ENCODE measurements at places on chromosomes 12 and 14.

GRCh38 chr12:46553911-46554310 lies 181.3 kb upstream of the SLC38A2 start:
- DNase-seq: no peak

DNA sequence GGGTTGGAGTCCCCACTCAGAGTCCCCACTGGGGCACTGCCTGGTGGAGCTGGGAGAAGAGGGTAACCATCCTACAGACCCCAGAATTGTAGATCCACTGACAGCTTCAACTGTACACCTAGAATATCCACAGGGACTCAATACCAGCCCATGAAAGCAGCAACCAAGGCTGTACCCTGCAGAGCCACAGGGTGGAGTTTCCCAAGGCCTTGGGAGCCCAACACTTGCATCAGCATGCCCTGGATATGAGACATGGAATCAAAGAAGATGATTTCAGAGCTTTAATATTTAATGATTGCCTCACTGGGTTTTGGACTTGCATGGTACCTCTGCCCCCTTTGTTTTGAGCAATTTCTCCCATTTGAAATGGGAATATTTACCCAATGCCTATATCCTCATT lies 80.4 kb downstream of the RASSF9 start:
- DNase-seq: no peak

- DNase-seq: no peak
Measured at GRCh38 chr14:82046512-82047226, 513.0 kb upstream of the SEL1L start.

DNA sequence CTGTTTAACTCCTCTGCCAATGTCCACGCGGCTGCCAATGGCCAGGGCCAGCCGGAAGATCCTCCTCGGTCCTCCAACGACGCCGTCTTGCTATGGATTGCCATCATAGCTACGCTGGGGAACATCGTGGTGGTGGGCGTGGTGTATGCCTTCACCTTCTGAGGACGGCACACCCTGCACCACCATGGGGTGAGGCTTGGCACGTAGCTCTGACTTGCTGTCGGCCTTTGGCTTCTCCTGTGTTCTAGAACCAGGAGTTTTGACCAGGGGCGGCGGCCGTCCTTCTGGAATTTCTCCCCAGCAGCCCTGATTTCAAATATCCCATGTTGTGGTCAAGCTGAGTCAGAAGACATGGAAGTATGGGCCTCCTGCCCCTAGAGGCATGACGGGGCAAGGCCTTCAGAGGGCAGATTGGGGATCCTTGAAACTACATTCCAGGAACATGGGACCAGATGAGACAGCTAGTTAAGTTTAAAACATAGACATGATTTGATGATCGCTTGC lies 47.5 kb downstream of the C14orf132 start:
- DNase-seq: no peak

- DNase-seq: no peak
Measured at GRCh38 chr14:90674716-90675115, 141.5 kb downstream of the TTC7B start.

DNA sequence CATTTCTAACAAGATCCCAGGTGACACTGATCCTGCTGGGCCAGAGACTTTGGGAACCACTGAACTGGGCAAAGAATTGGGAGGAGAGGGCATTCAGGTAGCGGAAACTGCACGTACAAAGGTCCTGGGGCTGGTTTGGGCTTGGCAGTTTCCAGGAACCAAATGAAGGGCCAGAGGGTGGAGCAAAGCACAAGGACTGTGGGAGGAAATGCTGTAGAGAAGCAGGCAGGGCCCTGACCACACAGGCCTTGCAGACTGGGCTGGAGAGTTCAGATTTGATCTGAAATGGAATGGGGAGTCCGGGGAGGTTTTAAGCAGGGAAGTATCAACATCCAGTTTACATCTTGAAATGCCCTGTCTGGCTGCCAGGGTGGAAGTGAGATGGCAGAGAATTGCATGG lies 195.1 kb downstream of the PHETA1 start:
- DNase-seq: no peak

GRCh38 chr12:15629108-15629507 lies 160.1 kb downstream of the EPS8 start:
- no peak for DNase-seq

DNA sequence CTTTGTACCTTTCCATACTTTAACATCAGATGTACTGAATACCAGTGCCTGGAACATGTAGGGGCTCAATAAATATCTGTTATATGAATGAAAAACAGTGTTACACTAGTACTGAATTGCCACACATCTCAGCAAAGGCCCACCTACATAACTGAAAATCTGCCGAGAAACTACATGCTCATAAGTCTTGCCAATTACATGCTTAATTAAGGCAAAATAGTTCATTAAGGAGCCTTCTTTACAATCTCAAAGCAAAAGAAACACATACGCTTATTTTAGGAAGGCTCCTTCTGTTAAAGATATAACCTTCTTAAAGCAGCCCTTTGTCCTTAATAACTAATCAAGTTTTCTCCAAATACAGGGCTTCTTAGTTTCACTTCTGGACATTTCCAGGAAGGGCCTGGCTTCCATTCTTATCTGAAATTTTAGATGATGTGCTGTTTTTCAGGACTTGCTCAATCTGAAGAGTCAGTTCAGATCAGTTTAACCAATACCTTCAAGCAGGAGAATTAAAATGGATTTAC lies 11.5 kb downstream of the LIMA1 start:
- no peak for DNase-seq

DNA sequence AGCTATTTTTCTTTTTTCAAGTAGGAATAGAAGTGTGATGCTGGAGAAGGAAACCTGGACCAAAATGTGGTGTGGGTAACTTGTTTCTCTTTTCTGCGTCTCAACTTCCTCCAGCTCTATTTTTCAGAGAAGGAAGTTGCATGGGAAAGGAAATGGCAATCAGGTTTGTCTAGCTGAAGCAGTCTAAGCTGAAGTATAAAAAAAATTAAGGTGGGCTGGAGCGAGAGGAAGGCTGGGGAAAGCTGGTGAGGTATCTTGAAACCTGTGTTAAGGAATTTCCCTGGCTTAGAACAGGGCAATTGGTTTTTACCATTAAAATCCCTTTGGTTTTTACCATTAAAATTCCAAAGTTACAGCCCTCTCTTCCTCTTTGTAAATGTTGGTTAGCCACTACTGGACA lies 34.2 kb upstream of the NINJ2 start:
- no peak for DNase-seq

DNA sequence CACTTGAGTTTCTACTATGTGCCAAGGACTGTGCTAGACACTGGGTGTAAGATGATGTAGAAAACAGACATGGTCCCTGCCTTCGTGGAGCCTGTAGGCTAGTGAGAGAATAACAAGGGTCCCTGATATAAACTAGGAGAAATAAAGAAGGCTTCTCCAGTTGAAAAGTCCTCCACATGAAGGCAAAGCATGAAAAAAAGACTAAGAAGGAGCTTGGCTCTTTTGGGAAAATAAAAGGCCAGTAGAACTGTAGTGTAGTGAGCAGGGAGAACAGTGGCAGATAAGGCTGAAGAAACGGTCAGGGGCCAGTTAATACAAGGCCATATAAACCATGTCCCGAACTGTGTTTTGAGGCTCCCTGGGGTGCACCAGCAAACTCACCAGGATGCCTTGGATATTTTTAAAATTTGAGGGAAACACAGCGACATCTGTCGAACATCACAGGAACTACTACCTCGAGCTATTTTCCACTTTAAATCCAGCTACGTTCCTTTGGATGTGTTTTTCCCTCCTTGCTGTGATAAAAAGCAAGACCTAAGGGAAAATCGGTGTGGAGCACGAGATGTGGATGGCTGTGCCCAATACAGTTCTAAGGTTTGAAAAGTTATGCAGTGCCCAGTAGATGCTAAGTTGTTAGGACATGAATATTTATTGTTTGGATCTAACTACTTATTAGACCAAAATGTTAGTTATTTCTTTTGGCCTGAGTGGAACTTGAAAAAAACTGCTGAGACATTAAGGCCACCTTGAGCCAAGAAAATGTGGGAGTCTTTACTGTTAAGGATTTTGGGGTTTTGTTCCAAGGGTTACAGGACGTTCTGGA lies 8.5 kb upstream of the CFL2 start:
- no peak for DNase-seq

- no peak for DNase-seq
Measured at GRCh38 chr12:43312991-43313505, 239.0 kb downstream of the ADAMTS20 start.

DNA sequence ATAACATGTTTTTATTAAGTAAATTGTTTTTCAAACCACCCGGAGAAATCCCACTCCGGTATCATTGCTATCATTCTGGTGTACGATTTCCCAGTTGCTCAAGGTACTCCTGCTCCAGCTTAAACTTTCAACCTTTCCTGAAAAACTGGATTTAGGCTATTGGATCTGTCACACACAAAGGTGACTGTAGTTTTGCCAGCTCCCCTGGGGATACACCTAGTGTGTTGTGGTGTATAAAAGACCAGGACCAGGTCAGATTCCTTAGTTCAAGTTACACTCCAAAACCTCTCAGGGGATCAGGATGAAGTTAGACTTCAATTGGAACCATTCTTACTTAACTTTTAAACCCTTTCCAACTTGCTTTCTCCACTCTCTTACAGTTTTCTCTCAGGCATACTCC lies 303.9 kb downstream of the NOVA1 start:
- no peak for DNase-seq

DNA sequence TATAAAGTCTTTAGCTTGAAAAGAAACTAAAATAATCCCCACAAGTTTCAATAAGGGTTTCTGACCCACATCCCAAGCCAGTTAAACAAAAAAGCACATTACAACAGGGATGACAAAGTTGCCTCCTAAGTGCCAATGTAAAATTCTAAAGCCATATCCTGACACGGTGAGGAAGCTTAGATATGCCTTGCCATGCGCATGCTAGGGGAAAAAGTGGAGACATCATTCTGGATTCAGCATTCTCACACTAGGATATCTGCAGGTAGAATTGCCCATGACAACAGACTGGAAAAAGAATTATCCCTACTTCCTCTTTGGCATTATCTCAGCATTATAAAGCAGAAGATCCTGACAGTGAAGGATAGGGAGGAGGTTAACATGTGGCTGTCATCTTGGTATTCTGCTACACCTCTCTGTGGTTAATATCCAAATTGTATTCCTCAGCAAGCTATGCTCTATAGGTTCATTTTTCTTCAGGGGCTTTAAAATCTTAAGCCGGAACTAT lies 4.9 kb downstream of the DUSP6 start:
- DNase-seq: no peak

DNA sequence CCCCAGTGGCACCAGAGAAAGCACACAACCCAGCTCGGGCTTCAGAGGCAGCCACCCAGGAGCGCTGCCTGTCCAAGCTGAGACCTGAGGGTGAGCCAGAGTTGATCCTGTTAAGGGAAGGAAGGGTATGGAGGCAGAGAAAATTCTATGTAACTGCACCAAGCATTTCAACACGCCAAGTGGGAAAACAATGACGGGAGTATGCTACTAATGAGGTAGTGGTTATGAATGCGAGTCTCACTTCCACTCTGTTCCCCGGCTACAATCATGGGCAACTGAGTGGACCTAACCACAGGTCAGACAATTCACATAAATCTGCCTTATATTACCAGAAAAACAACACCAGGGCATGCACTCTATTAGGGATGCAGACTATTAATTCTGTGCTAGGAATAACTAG lies 9.9 kb downstream of the ATG14 start:
- DNase-seq: no peak

DNA sequence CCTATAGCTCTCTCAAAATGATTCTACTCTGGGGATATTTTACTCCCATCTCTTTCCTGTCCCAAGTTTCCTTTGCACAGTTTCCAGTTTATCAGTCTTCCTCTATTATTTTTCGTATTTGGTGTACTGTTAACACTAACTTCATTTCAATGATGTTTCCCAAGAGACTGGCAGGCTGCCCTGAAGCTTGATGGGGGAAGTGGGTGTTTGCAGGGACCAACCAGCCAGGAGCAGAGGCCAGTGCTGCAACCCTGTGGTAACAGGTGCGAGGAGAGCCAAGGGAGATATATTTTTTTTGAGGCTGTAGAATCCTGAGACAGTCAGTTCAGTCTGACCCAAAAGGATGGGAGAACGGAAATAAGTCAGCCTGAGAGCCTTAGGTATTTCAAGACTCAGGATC lies 11.8 kb upstream of the CEBPE start:
- no peak for DNase-seq

DNA sequence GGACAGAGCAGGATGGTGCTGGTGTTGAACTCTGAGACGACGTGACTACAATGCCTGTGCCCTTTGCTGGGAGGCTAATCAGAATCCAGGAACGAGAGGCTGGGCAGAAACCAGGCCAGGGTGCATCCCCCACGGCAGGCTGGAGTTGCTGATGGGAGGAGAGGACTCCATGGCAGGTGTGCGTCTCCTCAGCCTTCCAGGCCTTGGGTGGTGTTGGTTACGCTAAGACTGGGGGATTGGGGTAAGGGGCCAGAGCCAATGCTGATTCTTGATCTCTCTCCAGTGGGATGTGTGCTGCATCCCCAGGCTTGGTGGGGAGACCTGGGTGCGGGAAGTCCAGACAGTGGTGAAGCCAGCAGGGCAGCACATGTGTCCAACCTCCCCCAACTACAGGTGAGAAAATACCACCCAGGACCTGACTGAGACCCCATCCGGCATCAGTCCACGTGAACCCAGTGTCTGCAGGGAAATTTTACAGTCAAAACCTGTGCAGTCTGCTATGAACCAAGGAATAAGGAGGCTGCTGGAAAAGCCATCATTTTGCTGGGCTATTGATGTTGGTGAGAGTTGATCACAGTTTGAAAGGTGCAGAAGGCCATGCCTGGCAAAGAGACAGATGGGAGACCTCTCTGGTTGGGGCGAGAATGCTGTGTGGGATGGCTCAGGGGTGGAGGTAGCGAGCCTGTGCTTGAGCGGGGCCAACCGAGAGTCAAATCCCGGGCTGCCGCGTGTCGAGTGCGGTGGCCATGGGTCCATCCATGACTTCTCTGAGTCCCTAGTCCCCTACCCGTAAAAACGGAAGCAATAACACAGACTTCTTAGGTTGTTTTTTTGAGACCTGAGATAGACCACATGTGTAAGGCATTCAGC lies 89.8 kb downstream of the NTF3 start:
- DNase-seq: no peak

GRCh38 chr12:2940564-2940963 lies 18.6 kb upstream of the TEAD4 start:
- DNase-seq: no peak

DNA sequence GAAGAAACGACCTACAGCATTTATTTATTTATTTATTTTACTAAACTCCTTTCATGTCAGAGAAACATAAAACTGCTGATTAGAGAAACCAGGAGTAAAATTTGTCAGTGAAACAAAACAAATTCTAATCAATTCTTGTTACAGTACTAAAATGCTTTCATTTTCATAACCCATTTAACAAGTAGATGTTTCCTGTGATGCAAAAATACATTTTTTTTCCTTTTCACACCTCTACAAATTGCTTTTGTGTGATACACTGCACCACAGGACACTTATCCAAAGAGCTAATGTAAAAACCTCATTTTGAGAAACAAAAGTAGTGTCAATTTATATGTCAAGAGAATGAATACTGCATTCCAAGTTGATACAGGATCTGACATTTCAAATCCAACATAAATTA lies 155.1 kb downstream of the SYT1 start:
- no peak for DNase-seq

Measured in NCI-H187 treated with DMSO at 0.1 percent for 48 hours (cell line).